ENCODE measurements at places on chromosomes 11 and 22.

GRCh38 chr11:93747122-93747521 lies 5.7 kb downstream of the C11orf54 start:
- DNase-seq = no peak

- no peak for DNase-seq
Observed at GRCh38 chr11:107505647-107506225, 48.1 kb upstream of the CWF19L2 start.

- peak; percentile 78 for DNase-seq
Observed at GRCh38 chr11:102452461-102453301, at the start of gene TMEM123. Gene TMEM123 (minus strand): TSS chr11:102452765. CDS start chr11:102452623, 142 bp downstream.

- peak; percentile 30 for DNase-seq
Observed at GRCh38 chr11:112085822-112086421, 634 bp downstream of the TIMM8B start.

DNA sequence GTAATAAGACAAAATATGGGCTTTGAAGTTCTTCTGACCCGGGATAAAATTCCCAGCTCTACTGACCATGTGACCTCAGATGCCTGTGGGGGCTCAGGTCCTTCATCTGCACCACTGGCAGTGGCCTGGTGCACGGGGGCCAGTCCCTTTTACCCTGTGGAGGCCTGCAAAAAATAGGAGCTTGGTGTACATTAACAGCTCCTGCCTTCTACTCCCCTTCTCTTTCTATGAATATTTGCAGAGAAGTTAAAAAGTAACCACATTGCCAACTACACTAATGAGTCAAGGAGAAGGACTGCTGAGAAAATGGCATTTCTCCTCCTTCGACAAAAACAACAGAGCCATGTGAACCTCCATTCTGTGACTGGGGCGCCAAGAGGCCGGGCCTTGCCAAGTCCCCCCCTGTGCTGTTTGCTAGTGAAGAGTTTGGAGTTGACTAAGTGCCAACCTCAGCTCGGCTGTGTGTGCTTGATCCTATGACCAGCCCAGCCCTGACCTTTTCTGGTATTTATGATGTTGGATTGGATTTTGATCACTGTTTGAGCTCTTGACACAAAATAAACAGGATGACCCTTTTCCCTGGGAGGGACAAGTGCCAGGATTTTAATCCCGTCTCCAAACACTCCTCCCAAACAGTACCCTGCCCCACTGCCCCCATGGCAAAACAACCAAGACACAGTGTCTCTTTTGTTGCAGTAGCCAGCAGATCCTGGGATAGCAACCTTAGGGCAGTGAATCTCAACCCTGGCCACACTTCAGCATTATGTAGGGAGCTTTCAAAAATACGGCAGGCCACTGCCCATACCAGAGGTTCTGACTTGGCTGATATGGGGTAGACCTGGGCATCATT lies 380.1 kb downstream of the LARGE1 start:
- DNase-seq = no peak

- no peak for DNase-seq
Observed at GRCh38 chr11:92524542-92524941, 299.9 kb downstream of the FAT3 start.

DNA sequence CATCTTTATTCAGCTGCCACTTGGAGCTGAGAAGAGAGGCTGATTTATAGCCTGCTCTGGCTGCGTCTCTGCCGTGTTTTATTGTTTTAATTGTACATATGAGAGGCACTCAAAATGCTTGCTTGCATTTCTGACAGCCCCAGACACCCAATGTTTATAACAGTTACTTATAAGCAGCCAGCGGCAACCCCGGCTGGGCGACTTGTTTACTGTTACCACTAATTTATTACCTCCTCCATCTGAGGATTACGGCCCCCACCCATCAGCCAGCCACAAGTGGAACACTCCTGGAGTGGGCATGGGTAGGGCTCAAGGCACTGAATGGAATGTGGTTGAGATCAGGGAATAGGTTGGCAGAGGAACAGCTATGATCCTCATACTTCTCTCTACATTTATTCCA lies 61.2 kb downstream of the CLPB start:
- DNase-seq = no peak

DNA sequence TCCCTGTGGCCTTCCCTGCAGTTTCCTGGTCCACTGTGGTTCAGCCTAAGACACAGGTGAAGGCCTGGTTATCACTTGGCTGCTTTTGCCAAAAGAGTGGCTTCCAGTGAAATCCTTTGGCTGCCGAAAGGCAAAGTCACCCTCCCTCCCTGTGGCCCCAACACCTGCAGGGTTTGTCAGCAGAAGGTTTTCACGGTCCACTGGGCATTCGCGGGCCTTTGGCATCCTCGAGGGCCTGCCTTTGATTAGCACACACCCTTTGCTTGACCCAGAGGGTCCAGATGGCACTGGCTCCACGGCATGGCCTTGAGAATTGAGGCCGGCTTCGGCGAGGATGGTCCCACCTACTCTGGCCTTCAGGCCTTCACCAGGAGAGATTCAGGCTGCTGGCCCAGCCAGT lies 35.3 kb downstream of the RTN4R start:
- no peak for DNase-seq

- DNase-seq = no peak
Observed at GRCh38 chr11:57255618-57256017, 18.6 kb upstream of the APLNR start.

DNA sequence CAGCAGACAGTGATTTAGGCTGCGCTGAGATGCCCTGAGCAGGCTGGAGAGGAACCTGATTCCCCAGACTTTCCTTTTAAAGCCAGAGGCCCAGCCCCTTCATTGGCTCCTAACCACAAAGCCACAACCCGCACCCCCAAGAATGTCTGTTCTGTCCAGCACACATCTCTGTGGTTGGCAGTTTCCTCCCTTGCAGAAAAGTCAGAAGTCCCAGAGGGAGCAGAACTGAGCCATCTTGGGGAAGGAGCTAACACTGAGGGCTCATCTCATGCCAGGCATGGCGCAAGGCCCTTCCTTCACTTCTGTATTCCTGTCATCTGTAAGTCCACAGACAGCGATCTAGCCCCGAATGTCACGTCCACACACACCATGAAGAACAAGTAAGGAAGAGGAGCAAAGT lies 97.1 kb upstream of the SYT13 start:
- no peak for DNase-seq

- DNase-seq = no peak
Observed at GRCh38 chr11:45233804-45234170, 52.4 kb downstream of the SYT13 start.

GRCh38 chr22:46841522-46841921 lies 79.1 kb downstream of the TBC1D22A start:
- no peak for DNase-seq

DNA sequence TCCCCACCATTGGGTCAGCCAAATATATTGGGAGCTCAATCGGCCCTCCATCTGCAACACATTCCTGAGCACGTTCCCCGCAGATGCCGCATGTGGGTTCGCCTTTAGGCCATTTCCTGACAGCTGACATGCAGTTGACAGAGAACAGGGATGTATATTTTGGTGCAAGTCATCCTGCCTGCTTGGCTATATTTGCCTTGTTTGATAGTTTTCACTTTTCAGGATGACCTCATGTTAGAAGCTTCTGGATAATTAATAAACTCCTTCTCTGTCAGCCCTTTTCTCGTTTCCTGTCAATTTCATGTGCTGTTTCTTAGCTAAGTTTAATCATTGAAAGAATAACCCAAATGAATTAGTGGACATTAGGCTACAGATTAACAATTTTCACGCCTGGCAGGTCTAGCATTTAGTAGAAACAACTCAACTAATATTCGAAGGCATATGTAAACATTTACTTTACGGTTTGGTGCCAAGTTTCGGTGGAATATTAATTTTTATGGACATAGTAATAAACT lies 105.8 kb upstream of the SLC5A12 start:
- no peak for DNase-seq

GRCh38 chr22:22810471-22810870 lies 77.1 kb upstream of the IGLL5 start:
- DNase-seq = no peak

DNA sequence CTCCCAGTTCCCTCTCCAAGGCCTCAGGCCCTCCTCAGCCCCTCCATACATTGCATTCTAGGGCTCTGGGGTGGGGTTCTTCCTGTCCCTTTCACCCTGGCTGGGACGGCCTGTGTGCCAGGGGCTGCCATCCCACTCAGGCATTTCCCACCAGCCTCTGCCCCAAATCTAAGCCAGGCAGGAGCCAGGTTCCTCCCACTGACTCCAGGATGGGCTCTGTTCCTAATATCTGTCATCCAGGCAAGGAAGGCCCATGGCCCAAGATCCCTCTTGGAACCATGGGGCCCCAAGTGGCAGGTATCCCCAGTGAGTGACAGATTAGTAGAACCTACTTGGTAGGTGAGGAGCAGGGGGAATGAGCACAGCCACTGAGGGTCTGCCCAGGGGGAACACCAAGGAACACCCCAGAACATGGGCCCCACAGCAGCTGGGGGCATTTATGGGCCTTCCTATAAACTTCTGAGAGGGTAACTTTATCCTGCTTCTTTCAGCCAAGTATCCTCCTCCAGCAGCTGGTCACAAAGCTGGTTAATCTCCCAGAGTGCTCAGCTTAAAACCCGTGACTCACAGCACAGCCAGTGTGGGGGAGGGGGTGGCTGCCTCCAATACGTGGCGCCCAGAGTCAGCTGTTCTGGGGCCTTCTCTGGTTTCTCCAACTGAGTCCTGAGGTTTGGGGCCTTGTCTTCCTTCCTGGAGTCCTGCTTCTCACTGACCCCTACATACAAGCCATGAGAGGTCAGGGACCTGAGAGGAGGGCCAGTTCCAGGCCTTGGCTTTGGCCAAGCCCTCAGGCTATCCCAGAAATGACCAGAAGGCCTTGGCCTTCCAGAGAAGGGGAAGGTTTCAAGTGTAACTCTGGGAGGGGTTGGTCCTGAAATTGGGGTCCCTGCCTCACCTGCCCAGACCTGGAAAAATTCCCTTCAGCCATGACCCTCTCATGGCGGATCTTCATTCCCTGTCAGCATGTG lies 19.9 kb upstream of the MYOD1 start:
- no peak for DNase-seq

GRCh38 chr11:73391665-73392064 lies 15.5 kb downstream of the RELT start:
- DNase-seq = no peak

GRCh38 chr22:37569921-37570660 lies 9.8 kb downstream of the LGALS2 start:
- DNase-seq = no peak

GRCh38 chr11:87523276-87523675 lies 485.5 kb downstream of the TMEM135 start:
- no peak for DNase-seq

GRCh38 chr11:72764503-72764902 lies 12.3 kb upstream of the ARAP1 start:
- no peak for DNase-seq

DNA sequence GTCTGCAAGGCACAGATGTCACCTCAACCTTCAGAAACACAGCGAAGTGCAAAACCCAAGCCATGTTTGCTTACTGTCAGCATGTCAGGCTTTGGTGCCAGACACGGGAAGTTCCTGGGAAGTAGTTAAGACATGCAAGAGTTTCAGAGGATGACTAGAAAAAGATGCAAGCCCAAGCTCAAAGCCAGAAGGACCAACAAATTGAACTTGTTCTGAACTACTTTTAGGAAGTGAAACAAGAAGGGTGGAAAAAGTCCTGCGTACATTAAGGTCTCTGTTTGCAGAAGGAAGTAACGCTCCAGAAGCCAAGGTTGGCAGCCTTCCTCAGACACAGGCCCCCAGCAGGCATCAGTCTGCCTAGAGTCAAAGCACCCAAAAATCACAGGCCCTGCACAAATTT lies 2.6 kb downstream of the AP1B1 start:
- DNase-seq = no peak

- DNase-seq = no peak
Observed at GRCh38 chr11:111631024-111631665, 28.9 kb downstream of the SIK2 start.

- DNase-seq = no peak
Observed at GRCh38 chr11:121344824-121345223, 52.3 kb downstream of the SC5D start.

DNA sequence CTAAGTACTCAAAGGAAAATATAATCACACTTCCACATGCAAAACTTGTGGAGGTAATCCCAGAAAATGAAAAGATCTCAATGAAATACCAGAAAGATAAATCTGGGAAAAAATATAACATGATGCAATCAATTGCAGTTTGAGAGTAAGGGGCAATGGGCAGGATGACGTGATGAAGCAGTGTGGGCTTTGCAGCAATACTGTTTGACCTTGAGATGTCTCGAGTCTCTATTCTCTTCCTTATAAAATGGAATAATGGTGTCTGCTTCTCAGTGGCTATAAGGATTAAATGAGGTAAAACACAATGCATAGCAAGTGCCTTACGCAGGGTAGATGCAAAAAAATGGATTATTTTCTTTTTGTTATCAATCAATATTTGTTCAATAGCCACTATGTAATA lies 447.5 kb downstream of the BUD13 start:
- DNase-seq = no peak

DNA sequence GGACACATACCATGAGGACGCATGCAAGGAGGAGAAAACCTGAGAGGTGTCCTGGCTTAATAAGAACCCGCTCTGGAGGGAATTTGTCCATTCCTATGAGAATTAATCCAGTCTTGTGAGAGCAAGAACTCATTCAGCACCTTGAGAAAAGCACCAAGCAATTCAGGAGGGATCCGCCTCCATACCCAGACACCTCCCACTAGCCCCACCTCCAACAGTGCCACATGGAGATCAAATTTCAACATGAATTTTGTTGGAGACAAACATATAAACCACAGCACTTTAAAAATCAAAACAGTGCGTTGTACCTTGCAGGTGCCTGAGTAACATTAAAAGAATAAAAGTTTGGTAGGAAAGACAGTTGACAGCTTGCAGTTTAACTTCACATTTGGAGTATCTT lies 11.4 kb downstream of the UBE4A start:
- DNase-seq = no peak

GRCh38 chr11:34524696-34525095 lies 11.1 kb upstream of the ELF5 start:
- no peak for DNase-seq

DNA sequence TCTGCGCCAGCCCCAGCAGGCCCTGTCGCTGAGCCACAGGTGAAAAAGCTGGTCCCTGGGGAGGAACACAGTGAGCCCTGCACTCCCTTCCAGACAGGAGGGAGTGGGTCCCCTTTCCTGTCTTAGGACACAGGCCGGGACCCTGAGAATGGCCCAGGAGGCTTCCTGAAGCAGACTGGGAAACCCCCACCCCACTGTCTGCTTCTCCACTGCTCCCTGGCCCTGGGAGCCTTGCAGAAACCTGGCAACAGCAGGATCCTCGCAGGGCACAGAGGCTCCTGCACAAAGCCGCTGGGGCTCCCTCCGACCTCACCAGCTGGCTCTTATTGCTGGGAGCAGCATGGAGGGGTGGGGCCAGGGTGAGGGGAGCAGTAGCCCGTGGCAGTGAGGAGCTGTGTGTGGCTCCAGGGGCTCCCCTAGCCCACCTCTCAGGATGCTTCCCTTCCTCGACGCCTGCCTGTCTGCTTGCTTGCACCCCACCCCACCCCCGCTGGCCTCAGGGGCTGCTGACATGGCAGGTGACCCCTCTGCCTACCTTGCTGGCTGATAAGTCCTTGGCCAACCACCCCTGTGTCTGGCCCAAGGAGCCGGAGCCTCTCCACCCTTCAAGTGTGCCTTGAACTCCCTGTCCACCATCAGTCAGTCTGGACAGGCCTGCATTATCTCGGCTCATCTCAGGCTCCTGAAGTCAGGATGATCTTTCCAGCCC lies 72.1 kb upstream of the KCNQ1OT1 start:
- DNase-seq = no peak

GRCh38 chr11:86370171-86370570 lies 4.5 kb upstream of the CCDC81 start:
- DNase-seq = no peak

GRCh38 chr11:35855671-35856070 lies 88.2 kb upstream of the LDLRAD3 start:
- no peak for DNase-seq

- DNase-seq = no peak
Observed at GRCh38 chr22:25510876-25511275, 53.6 kb upstream of the GRK3 start.

- DNase-seq = no peak
Observed at GRCh38 chr22:30292069-30292970, 3.0 kb upstream of the CASTOR1 start.
